Large intestine (tissue), 12 donors: ENCODE measurements at places on chromosomes 4 and X. TPM values are rescaled to one million over a fixed set of nuclear protein-coding genes. Genes with fewer than 3 reads are reported as not detected.
A peak's percentile ranks its signal among the peaks of the same experiment; 100 is the strongest.

- peak; percentile 46 for DNase-seq
These were observed 19.8 kb downstream of the C4orf50 start for GRCh38 chr4:5998333-5998936.

DNA sequence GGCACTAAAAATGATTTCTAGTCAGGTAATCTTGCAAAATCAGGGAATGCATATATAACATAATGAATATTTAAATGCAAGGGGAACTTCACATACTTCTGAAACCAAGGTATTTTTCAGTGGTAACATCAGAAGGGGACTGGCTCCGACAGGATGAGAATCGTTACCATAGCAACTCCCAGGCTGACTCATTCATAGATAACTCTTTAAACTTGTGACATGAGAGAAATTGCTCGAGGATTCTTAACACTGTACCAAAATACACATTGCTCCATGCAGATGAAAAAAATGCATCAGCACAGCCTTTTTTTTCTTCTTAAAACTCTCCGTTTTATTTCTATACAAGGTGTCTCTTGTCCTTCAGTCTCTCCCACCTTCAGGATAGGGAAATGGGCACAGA, 114.3 kb downstream of the GABRB1 start:
- peak; percentile 4 for DNase-seq

Gene CXCL10
- 3.9 TPM for polyA plus RNA-seq

Gene PROM1
- 22.5 TPM for polyA plus RNA-seq

Gene RTL3
- polyA plus RNA-seq = 0.48 TPM

GRCh38 chr4:127364397-127364796, 268.4 kb upstream of the INTU start:
- no peak for DNase-seq

DNA sequence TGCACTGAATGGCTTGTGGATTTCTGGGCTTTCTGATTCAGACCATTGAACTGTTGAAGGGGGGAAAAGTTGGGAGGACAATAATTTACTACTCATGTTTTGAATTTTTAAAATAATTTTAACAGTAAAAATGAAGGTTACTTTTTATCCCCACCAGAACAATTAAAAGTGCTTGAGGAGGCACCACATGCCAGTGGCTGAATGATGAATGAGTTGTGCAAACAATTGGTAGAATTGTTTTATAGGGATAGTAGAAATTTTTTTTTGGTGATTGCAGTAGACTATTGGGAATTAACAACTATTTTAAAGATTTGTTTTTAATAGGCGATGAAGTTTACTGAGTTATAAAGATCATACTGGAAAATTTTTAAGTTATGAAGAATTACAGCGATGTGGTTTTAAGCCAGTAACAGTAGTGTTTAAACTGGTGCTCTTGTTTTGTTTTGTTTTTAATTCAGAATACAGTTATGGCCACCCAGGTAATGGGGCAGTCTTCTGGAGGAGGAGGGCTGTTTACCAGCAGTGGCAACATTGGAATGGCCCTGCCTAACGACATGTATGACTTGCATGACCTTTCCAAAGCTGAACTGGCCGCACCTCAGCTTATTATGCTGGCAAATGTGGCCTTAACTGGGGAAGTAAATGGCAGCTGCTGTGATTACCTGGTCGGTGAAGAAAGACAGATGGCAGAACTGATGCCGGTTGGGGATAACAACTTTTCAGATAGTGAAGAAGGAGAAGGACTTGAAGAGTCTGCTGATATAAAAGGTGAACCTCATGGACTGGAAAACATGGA, 2.7 kb downstream of the REST start:
- no peak for DNase-seq

- DNase-seq = no peak
These were observed 22.3 kb downstream of the APLN start for GRCh38 chrX:129632443-129632842.

Gene COQ2
- 14.7 TPM for polyA plus RNA-seq

Gene LUZP4
- not detected for polyA plus RNA-seq
